ENCODE measurements at places on chromosomes 11 and 22.

GRCh38 chr22:49536571-49537131 lies 291.0 kb downstream of the BRD1 start:
- no peak for DNase-seq

DNA sequence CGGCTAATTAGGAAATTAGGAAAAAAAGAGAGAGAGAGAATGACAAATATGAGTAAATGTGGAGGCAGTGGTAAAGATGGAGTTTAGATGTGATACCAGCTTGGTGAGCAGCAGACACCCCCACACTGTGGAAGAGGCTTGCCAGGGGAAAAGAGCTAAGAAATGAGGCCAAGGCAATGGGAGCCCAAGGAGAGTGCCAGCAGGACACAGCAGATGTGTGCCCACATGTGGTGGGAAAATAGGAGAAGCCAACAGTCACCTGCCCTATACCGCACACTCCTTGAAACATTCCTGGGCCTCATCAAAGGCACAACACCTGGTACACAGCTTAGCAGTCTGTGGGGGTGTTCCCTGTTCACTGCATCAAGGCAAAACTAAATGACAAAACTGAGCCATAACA lies 104.9 kb downstream of the FAM76B start:
- DNase-seq: no peak

DNA sequence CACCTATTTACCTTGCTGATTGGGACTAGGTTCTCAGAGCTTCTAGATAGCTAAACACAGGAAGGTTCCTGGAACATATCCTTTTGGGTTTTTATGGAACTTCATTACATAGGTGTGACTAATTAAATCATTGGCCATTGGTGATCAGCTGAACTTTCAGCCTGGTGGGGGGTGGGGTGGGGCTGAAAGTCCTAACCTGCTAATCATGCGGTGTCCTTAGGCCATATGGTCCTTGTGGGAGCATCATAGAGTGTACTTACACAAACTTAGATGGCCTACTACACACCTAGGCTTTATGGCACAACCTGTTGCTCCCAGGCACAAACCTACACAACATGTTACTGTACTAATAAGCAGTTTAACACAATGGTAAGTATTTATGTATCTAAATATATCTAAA lies 8.6 kb upstream of the SELENOH start:
- DNase-seq: no peak

DNA sequence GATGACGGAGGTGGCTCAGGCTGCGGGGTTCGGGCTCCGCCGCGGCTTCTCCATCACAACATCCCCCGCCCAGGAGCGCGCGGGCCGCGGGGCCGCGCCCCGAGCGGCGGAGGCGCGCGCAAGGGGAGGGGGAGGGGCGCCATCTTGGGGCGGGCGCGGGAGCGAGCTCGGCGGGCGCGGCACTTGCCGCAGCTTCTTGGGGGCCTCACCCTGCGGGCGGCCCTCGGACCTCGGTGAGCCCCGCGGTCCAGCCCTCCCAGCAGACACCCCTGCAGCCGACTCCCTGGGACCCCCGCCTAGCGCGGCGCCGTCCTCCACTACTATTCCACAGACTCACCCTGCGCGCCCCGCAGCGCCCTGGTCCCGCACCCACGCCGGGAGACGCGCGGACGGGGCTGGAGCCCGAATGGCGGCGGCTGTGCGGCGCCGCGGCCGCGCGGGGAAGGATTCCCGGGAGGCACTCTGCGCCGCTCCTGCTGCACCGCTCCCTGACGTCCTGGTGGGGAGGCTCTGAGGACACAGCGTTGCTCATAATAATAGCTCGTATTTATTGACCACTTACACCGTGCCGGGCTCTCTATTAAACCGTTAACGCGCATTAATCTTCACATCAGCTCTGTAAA lies at the start of gene APBB1:
TSS of gene APBB1 (minus strand) at position 86 of the 623 bp plus-strand sequence. CDS start 7,747 bp downstream, outside the sequence.
- DNase-seq: peak; percentile 61

DNA sequence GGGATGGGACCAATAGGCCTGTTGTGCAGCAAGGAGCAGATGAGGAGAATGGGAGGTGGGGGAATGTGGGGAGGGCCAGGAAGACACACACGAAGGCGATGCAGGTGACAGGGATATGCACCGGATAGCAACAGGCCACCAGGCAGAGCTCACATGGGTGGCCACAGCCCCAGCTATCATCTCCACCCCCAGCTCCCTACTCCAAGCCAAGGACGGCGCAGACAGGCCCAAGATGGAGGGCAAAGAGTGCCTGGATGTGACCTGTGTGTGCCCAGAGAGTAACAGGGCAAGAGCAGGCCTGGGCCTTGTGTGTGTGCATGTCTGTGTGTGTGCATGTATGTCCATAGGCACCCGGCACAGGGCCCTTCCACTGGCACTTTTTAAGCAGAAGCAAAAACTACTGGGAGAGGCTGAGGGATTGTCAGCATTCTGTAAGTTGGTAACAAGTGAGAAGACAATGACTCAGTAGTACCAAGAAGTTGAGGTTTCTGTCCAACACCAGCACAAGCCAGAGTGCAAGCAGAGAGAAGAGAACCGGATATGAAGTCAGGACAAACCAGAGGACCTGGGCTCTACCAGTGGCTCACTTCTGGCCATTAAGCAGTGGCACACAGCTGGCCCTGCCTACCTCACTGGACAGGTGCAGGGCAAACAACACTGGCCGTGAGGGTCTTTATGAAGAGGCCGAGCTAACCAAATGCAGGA lies 36.4 kb downstream of the NRXN2 start:
- no peak for DNase-seq

- DNase-seq: no peak
Observed at GRCh38 chr11:34905666-34906065, 10.5 kb downstream of the APIP start.

DNA sequence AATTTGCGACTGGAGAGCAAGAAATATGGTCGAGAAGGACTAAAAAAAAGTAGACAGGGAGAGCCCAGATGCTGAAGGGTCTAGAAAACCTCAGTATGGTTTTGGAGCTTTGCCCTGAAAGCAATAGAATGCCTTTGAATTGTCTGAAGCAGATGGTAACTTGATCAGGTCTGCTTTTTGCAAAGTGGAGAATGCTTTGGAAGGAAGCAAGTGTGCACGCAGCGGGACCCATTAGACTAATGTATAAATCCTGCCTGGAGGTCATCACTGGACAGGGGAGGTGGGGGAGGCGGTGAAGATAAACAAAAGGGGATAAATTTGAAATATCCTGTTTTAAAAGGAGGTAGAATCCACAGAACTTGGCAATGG lies 757 bp upstream of the HINFP start:
- no peak for DNase-seq

DNA sequence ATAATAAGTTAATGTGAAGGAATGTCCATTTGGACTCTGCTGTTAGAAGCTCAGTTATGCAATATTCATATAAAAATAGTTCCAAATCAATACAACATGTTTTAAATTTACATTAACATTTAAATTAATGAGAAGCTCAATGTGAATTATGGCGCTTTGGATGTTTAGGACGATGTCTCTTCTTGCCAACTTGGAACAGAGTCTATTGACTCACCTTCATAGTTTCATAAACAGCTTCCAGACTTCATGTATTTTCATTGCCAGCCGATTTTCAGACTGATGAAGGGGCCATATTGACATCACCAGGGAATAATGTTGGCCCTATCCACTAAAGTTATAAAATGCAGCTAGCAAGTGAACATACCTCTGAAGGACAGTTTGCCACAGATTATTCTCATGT lies 1136.2 kb downstream of the LRRC4C start:
- DNase-seq: no peak

DNA sequence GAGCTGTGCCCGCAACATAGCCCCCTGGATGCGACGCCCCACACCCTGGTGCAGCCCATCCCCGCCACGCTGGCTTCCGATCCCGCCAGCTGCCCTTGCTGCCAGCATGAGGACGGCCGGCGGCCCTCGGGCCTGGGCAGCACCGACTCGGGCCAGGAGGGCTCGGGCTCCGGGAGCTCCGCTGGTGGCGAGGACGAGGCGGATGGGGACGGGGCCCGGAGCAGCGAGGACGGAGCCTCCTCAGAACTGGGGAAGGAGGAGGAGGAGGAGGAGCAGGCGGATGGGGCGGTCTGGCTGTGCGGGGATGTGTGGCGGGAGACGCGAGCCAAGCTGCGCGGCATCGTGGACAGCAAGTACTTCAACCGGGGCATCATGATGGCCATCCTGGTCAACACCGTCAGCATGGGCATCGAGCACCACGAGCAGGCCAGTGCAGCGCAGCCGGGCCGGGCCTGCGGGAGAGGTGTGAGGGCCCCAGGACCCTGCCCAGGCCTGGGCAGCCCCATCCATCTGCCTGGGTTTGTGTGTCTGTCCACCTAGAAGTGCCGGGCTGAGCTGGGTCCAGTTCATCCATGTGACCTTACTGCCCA lies 79.0 kb downstream of the CACNA1I start:
- DNase-seq: no peak

DNA sequence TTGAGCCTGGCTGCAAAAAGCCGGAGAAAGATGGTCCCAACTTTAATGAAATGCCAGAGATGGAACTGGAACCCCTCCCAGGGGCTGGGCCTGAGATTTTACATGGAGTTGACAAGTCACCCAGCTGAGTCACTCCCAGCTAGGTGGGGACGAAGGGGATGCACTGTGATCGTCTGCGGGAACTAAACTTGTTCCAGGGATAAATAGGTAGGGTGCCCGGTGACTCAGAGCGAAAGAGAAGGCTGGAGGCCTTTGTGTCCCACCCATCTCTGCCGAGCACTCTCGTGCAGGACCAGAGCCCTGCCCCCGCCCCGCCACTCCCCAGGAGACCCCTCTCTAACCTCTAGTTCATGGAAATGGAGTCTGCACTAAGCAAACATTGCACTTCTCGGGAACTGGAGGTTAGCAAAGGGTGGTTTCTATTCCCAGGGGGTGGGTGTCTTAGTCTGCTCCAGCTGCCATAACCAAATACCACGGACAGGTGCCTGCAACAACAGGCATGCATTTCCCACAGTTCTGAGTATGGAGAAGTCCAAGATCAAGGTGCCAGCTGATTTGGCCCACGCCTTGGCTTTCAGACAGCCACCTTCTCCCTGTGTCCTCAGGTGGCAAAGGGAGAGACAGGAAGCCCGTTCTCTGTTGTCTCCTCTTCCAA lies 60.7 kb upstream of the FADD start:
- no peak for DNase-seq

DNA sequence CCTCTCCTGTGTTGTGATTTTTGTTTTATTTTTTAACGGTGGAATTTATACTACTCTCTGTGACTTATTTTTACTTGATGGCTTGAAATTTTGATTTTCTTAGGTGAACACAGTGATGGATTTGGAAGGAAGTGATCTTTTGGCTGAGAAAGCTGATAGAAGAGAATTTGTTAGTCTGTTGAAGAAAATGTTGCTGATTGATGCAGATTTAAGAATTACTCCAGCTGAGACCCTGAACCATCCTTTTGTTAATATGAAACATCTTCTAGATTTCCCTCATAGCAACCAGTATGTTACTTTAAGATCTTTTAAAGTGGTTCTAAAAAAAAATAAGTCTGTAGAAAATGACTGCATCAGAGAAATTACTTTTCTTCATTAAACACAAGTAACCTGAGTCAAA lies 82.1 kb downstream of the HIPK3 start:
- no peak for DNase-seq

DNA sequence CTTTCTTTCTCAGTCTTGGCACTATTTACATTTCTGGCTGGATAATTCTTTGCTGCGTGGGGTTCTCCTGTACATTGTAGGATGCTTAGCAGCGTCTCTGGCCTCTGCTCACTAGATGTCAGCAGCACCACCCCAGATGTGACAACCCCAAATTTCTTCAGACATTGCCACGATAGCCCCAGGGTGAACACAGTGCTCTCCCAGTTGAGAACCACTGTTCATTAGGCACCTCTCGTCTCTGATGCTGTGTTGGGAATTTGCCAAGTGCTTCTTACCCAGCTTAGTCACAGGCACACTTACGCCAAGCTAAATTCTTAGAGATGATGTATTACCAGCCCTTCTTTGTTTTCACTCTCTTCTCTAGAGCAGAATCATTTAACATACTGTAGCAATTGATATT lies 9.4 kb downstream of the TRIM6 start:
- DNase-seq: no peak

GRCh38 chr11:63805844-63806415 lies 7.3 kb upstream of the SPINDOC start:
- no peak for DNase-seq

- DNase-seq: no peak
Observed at GRCh38 chr22:29144786-29145160, 60.9 kb upstream of the EMID1 start.

DNA sequence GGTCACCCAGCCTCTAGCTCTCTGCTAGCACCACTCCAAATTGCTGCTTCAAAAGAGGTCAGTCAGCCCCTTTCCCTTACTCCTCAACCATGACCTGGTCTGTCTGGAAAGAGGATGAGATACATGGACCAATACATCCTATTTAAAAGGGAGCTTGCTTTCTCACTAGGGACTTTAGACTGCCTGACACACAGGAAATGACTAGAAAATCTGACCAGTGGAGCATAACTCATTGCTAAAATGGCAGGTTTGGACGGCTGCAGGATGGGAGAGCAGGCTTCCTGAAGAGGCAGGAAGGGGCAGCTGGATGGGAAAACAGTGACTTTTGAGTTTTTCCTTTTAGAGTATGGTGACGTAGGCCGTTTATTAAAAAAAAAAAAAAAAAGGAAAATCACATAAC lies 25.3 kb downstream of the STIM1 start:
- no peak for DNase-seq

DNA sequence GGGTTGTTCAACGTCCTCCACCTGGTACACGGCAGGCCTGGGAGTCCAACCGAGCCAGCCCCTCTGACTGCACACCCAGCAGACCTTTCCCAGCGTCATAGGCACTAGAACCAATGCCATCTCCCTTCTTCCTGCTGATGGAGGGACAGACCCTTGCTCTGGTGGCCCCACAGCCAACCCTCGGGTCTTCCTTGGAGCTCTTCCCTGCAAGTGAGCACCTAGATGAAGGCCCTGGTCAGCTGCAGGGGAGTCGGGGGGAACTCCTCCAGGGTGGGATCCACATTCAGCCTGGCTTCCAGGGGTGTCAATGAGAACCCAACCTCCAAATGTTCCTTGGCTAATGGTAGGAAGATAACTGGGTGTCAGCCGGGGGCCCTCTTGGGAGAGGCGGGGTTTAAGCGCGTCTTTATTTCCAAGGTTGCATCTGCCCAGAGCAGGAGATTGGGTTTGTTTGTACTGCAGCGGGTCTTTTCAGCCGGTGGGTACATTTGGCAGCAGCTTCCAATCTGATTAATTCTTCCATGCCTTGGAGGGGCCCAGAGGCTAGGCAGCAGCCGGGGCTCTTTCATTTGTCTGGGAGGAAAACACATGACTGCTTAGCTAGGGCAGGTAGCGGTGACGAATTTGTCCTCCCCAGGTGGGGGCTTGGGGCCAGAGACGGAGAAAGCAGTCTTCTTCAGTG lies 56.0 kb upstream of the SHISAL1 start:
- no peak for DNase-seq

- DNase-seq: no peak
Observed at GRCh38 chr11:123505546-123506299, 75.7 kb downstream of the GRAMD1B start.

- no peak for DNase-seq
Observed at GRCh38 chr11:128724891-128725611, 31.2 kb downstream of the FLI1 start.

All from T-helper 1 cell (primary cell).